ENCODE measurements at places on chromosomes 6 and 20. TPM values are rescaled to one million over a fixed set of nuclear protein-coding genes. Genes with fewer than 3 reads are reported as not detected.

GRCh38 chr6:75893776-75894152 is 144.7 kb downstream of the MYO6 start:
- DNase-seq: no peak

GRCh38 chr6:121844898-121845297 is 409.5 kb downstream of the GJA1 start:
- no peak for DNase-seq

DNA sequence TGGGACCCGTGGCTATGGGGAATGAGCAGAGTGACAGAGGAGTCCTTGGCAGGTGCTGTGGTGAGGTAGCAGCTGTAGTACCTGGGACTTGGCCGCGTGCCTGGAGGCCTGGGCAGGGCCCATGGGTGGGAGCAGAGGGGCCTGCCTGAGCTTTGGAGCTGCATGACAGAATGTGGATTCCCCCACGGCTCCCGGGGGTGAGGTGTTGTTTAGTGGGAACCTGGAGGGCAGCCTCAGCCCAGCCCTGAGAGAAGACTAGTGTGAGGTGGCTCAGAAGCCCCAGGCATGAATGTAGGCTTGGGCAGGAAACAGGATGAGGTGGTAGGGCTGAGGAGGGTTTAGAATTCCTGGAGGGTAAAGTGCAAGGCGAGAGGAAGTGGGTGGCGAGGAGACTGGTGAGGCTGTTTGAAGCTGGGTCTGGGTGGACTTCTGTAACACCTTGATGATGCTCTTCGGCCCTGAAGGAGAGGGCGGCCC is 86.5 kb upstream of the SCP2D1 start:
- no peak for DNase-seq

DNA sequence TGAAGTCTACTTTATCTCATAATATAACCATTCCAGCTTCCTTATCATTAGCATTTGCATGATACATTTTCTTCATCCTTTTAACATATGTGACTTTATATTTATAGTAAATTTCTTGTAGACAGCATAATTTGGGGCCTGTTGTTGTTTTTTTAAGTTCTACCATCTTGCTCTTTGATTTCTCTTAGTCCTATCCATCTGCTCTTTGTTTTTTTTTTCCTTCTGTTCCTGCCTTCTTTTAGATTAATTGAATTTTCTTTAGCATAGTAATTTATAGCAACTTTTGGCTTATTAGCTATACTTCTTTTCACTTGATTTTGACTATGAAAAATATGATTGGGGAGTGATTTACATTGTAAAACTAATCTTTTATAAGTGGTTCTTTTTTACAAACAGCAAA is 19.2 kb upstream of the FABP7 start:
- no peak for DNase-seq

- DNase-seq: no peak
Observed at GRCh38 chr6:81326881-81327561, 425.5 kb downstream of the TENT5A start.

DNA sequence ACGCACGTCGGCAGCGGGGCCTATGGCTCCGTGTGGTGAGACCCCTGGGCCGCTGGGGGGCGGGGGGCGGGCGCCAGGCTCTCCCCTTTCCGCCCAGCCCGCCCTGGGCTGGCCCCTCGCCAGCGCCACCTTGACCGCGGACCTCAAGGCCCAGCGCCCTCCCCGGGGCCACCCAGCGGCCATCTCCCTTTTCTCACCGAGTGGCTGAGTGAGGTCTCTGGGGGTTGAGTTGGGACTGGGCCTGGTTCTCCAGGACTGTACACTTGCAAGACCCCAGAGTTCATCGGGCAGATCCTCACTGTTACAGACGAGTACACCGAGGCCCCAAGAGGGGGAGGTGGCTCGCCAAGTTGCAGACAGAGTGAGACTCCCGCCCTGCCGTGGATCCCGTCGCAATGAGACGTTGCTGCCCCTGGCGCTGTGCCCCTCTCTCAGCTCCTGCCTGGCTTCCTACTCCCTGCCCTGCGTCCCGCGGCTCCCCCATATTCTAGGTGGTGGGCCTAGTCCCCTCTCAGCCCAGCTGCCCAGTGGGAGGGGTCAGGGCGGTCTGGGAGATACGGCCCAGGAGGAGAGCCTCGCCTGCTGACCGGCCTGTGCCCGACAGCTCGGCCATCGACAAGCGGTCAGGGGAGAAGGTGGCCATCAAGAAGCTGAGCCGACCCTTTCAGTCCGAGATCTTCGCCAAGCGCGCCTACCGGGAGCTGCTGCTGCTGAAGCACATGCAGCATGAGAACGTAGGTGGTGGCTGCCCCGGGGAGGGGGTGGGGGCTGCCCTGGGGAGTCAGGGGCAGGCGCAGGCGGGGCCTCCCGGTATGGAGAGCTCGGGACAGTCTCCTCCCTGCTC is 576 bp downstream of the MAPK13 start:
- DNase-seq: peak; percentile 74

GRCh38 chr20:64232794-64233193 is 22.8 kb upstream of the PCMTD2 start:
- DNase-seq: peak; percentile 87

GRCh38 chr6:107488875-107489635 is 862 bp upstream of the SOBP start:
- DNase-seq: peak; percentile 65

Gene NQO2
- total RNA-seq: 133 TPM

Data from adrenal gland (tissue), 19 donors.